ENCODE measurements at places on chromosomes 7 and 10.

GRCh38 chr7:80885757-80886156 lies 33.1 kb downstream of the SEMA3C start:
- no peak for DNase-seq

GRCh38 chr10:71343392-71343773 lies 24.3 kb downstream of the SLC29A3 start:
- no peak for DNase-seq

GRCh38 chr10:52956861-52957260 lies 184.3 kb upstream of the MBL2 start:
- no peak for DNase-seq

DNA sequence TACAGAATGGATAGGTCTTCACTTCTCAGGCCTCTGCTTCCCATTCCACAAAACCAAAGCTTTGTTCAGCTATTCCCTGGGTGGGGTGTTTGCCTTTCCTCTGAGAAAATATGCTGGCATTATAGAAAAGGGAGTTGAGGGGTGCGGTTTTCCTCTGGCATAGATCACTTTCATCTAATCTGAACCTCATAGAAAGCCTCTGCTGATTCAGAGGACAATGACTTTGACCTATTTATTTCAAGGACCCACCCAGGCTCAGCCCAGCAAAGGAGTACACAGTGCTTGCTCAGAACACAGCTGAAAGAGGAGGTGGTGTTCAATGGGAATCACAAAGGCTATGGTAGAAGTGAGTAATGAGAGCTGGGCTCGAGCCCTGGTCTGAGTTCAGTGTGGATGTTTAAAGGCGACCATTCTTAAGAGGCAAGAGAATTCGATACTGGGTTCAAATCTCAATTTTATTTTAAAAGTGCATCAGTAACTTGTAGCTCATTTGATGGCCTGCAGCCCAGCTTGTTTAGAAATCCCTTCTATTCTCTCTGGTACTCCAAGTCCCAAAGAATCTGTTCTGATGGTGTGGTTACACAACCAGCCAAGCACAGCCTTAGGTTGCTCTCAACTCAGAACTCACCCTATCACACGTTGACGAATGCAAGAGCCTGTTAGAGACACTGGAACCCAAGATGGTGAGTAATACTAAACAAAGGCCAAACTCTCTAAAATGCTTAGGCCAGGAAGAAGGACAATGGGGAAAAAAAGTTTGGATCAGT lies 1012.8 kb downstream of the LRMDA start:
- DNase-seq: no peak

GRCh38 chr10:43324876-43325275 lies 46.6 kb upstream of the FXYD4 start:
- DNase-seq: no peak

- DNase-seq: no peak
Observed at GRCh38 chr10:89241026-89241425, 10.5 kb downstream of the LIPA start.

DNA sequence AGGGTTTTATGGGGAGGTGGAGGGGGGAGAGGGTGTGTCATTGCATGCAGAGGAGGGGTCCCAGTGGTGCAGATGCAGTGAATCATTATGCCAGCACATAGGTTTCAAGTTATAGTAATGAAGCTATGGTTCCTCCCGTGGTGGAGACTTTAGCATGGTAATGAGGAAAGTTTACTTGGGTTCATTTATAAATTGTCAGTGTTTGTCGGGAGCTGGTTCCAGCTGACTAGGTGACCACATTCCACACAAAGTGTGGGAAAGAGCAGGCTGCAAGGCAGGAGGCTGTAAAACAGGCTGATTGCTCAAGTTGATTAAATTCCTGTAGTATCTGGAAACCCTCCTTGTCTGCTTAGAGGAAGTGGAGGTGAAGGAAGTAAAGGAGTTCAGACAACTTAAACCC lies 78.9 kb downstream of the SRI start:
- DNase-seq: no peak

DNA sequence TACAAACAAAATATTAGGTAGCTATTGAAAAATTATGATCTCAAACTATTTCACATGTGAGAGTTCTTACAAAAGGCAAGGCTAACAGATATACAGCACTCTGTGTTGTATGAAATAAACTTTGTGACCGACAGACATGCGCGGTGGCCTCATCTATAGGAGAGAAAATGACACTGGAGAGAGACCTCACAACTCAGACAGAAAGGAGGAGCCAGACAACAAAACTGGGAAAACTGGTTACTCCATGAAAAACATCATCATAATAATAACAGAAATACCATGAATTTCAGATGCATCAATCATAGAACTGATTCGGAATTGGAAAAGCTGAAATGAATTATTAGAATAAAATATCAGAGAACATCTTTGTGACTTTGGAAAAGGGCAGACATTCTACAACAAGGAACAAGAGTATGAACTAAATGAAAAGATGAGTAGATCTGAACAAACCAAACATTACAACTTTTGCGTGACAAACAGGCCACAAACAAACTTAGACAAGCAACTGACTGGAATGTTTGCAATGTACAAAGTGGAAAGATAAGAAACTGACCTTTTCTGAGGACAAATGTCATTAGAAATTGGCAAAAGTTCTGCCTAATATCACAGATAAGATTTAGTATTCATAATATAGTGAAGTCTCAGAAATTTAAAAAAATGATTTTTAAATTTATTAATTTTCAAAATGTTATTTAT lies 69.3 kb downstream of the TNS3 start:
- DNase-seq: no peak

DNA sequence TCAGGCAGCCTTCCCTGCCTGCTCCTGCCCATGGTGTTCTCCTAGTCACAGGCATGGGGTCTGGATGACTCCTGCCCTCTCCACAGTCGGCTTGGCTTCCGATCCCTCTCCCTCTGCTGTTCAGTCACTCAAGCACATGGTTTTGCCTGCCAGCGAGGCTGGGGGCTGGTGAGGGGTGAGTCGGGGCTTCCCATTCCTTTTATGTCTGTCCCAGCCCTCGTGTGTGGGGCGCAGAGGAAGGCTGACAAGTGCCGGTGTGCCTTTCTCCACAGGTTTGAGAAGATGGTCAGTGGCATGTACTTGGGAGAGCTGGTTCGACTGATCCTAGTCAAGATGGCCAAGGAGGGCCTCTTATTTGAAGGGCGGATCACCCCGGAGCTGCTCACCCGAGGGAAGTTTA lies 40.1 kb downstream of the TACR2 start:
- no peak for DNase-seq

DNA sequence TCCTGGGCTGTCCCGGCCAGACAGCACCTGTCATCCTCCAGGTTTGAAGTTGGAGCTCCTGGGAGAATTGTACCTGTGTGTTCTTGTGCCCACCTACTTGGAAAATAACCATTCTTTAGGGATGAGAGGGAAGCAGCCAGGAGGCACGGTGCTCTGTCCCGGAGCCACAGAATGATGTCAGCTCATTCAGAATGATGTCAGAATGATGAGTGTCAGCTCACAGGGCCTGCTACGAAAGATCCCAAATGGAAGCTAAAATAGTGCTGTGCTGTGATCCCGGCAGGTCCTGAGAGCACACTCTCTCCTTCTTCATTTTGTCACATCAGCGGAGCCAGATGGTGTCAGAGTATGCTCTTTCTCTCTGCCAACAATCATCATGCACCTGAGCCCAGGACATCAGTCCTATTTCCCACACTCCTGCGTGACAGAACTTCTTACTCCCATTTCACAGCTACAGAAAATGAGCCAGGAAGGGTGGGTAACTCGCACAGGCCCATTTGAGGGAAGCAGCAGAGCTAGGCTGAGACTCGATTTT lies 8.3 kb downstream of the ABCA13 start:
- no peak for DNase-seq

- no peak for DNase-seq
Observed at GRCh38 chr10:125521721-125522680, 161.0 kb downstream of the TEX36 start.

DNA sequence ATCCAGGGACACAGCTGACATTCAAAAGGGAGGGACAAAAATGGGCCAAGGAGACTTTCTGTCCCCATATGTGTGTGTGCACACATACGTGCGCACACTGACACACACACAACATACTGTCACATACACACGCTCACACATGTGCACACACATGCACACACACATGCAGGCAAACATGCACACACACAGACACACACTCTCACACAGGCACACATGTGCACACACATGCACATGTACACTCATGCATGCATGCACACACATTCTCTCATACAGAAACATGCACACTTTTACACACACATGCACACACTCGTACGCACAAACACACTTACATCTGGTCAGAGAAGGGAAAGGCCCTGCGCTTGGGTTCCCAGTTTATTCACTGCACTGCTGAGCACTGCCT lies 155.1 kb upstream of the MKI67 start:
- no peak for DNase-seq

GRCh38 chr7:32416846-32417245 lies 73.3 kb downstream of the LSM5 start:
- DNase-seq: no peak

DNA sequence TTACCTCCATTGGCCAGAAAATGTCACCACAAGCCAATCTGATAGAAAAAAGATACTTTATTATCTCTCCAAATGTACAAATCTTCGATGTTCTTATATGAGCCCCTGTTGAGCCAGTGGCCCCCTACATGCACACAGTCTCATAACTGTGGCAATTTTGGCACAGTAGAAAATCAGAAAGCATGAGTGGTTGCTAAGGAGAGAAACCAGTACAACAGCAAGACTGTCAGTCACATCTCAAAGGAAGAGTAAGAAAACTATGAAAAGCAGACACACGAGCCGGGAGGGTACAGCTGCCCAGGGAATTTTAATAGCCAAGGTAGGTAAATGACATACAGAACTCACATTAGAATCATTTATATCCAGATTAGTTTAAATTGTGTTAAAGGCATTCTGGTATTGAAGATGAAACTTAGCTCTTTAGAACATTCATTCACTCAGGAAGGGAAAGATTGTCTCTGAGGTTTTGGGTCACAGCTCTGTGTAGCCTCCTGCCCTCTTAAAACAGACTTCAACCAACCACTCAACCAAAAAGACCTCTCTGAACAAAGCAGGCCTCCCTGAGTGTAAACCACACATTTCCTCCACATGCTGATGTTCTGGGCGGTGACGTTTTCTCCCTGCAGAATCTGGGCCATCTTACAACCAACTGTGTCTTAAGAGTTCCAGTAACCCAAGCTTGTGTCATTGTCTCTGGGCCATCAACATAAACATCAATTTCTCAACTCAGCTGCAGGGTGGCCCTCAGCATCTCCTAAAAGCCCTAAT lies 80.8 kb upstream of the ADAM12 start:
- DNase-seq: no peak

- no peak for DNase-seq
Observed at GRCh38 chr10:74118804-74119203, 31.8 kb downstream of the AP3M1 start.

GRCh38 chr7:115937960-115938359 lies 92.6 kb downstream of the TFEC start:
- DNase-seq: no peak

DNA sequence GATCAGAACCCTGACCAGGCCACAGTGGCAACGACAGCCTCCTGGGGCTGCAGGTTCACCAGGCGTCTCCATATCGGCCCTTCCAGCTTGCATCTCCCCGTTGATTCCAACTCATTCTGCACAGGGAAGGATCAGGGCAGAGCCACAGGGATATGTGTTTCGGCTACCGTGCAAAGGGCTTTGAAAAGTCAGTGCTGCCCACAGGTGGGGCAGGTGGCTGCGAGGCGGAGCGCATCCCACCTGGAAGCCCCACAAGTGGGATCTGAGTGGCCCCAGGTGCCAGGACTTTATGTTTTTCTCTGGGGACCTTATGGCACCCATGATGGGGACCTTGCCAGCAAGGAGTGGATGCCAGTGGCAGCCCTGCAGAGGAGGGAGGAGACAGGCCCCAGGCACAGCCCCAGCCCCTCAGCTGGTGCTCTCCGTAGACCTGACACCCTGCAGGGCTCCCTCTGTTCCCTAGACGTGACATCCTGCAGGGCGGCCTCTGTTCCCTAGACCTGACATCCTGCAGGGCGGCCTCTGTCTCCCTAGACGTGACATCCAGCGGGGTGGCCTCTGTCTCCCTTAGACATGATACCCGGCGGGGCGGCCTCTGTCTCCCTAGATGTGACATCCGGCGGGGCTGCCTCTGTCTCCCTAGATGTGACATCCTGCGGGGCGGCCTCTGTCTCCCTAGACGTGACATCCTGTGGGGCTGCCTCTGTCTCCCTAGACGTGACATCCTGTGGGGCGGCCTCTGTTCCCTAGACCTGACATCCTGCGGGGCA lies 189.4 kb downstream of the ELFN1 start:
- no peak for DNase-seq

DNA sequence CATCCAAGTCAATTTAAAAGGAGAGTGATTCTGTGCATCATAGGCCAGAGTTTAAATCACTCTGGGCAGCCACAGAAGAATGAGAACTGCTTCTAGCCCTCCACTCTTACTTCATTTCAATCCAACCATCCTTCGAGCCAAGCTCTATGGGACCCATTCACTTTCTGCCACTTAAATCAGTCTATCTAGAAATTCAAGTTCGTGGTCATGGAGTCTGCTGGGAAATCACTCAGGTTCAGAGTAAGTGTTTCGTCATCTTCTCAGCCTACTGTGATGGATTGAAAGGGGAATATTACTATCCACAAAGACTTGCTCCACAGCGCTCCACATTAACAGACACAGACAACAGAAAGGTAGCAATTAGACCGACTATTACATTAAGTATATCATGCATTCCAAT lies 4.6 kb downstream of the DCLRE1C start:
- no peak for DNase-seq

DNA sequence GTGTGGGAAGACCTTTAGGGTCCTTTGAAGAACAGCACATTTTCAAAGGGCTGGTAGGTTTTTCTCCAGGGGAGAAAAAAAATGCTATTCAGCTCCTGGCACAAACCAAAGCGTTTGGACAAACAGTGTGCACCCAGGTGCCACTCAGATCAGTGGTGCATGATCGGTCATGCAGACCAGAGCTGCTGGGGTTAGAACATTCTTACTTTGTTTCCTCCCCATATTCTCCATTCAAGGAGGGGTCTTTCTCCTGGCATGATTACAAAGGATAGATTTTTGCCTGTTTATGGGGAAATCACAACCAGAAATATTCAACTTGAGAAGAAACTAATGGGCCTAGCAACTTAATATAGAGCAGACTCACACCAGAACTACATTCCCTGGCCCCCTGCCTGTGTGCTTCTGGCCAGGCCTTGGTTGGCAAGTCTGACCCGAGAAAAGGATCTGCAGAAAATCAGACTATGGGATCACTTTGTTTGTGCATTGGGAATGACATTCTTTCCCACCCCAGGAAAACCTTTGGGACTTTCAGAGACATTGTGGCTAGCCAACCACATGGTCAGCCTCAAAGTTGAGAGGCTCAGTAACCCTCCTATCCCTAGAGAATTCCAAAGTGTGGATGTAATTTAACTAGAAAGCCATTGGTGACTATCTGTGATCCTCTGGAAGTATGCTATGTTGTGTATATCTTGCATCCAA lies 82.3 kb upstream of the FGL2 start:
- DNase-seq: no peak

GRCh38 chr10:2861632-2862210 lies 205.6 kb upstream of the PFKP start:
- no peak for DNase-seq

GRCh38 chr7:134388336-134389019 lies 70.4 kb downstream of the AKR1B1 start:
- no peak for DNase-seq
